Renal cortex interstitium (tissue), 15 donors: ENCODE measurements at places on chromosomes 6 and 20. TPM values are rescaled to one million over a fixed set of nuclear protein-coding genes. Genes with fewer than 3 reads are reported as not detected.

GRCh38 chr6:34021554-34022190 is 124.2 kb downstream of the GRM4 start:
- DNase-seq, result no peak

DNA sequence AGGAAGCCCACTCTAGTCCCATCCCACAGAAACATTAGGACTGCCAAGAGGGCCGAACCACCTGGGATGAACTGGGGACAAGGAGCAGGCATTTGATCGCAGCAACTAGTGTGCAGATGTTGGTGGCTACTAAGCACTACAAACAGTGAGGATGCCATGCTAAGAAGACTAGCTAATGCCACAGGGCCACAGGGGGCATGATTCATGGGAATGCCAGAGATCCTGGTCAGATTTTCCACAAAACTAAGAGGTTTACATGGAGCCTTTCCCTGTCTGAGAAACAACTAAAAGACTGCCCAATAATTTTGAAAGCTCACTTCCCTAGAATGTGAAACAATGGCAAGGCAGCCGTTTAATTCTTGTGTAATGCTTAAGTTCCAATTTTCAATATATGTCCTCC is 375.9 kb upstream of the PTCHD4 start:
- no peak for DNase-seq

The TFAP2C gene
- polyA plus RNA-seq, result 1.4 TPM

The BACH2 gene
- 12.9 TPM for polyA plus RNA-seq

GRCh38 chr20:6269168-6269873 is 146.5 kb upstream of the FERMT1 start:
- no peak for DNase-seq

The HNF4A gene
- polyA plus RNA-seq, result 51.7 TPM

The GNAS-AS1 gene
- polyA plus RNA-seq, result 0.97 TPM

DNA sequence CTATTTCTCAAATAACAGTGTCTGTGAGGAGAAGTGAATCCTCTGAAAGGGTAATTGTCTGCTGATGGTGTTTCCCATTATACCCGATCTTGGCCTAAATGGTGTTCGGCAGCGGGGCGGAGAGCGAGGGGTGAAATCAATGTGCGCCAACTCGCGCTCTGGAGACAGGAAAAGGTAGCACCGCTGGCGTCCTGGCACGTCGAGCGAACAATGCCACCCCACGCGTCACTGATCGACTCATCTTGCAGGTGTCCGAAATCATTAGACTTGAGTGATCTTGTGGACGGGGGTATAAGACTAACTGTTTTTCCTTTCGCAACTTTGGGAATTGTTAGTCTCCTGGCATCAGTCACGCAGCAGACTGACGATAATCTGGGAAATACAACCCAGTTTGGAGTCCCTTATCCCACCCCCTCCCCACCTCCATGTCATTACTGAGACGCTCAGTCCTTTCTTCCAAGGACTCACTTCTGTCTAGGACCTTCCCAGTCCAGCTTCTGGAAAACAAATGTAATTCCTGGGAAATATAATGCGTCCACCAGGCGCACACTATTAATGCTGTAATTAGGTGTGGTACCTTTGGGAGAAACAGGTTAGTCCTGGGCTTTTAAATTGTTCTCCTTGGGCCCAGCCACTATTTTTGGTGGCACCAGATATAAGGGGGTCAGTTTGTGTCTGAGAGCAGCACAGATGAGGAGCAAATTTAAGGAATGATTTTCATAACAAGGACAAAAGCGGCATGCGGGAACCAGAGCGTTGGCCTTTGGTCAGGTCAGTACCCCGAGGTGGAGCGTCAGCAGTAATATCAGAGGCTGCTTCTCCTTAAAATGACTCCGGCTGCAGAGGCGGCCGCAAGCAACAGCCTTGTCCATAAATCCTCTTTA is 2.3 kb downstream of the LINC00237 start:
- DNase-seq, result no peak

DNA sequence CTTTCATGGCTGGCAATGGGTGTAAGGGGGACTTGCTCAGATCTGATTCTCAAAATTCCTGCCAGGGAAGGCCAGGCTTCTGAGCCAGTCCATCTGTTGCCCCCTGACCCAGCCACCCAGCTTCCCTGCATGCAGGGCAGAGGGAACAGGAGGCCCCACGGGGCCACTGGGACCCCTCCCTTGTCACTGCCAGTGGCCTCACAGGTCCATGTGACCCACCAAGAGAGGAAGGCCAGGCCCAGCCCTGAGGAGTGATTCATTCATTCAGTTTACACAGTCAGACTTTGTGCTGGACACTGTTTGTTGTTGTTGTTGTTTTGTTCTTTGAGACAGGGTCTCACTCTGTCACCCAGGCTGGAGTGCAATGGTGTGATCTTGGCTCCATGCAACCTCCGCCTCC is 39.5 kb downstream of the UBE2V1 start:
- DNase-seq, result no peak

- no peak for DNase-seq
These were observed 54.1 kb downstream of the RBM38 start for GRCh38 chr20:57445298-57445697.

The TOMM6 gene
- polyA plus RNA-seq, result 231 TPM

- DNase-seq, result no peak
These were observed 36.6 kb downstream of the HLA-G start for GRCh38 chr6:29864037-29864810.

GRCh38 chr6:104525677-104526322 is 333.9 kb downstream of the HACE1 start:
- peak; percentile 39 for DNase-seq

GRCh38 chr6:28712982-28713381 is 187.3 kb downstream of the GPX5 start:
- DNase-seq, result no peak

DNA sequence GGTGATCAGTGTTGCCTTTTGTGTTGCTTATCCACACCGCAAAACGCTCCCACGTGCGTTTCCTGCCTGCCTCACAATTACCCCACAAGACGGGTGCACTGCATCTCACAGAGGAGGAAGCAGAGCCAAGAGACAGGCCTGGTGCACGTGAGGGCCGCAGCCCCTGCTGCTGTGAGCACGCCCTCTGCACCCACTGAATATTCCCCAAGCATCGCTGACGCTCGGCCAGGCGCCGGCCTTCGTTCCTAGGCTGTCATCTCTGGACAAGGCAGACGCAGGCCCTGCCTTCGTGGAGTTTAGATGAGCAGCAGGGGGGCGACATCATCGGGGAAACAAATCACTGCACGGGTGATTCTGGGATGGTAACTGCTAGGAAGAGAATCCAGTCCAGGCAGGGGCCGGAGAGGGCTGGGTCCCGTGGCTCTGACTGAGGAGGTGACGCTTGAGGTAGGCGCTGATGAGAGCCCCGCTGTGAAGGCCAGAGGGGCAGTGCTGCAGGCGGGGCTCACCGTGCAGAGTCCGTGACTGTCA is 162.4 kb upstream of the QKI start:
- DNase-seq, result no peak
